Fibroblast of upper back skin (primary cell): ENCODE measurements at places on chromosomes 4 and X.

GRCh38 chrX:108699368-108699767 lies 37.0 kb downstream of the IRS4 start:
- DNase-seq, result peak; percentile 47

DNA sequence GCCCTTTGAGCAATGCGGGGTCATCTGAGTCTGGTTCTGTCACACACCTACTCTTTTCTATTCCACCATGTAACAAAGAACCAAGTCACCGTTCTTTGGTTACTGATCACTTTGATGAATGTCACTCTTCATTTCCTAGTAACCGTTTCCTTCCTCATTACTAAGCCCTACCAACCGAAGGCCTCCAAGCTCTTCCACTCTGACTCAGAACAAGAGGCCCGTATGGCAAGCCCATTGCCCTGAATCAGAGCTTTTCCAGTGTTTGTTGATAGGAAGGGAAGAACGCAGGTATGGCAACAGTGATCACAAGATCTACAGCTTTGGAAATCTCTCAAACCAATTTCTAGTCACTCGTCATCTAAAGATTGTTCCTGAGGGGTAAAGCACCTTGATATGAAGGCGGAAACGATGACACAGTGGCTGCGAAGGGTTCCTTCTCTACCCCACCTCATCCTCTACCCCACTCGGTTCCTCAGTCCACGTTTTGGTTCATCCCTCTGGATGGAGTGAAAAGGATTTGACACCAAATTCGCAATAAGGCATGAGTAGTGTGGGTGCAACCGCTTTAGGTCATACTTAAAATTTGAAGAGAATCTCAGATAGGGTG lies 28.0 kb upstream of the CD40LG start:
- no peak for DNase-seq

DNA sequence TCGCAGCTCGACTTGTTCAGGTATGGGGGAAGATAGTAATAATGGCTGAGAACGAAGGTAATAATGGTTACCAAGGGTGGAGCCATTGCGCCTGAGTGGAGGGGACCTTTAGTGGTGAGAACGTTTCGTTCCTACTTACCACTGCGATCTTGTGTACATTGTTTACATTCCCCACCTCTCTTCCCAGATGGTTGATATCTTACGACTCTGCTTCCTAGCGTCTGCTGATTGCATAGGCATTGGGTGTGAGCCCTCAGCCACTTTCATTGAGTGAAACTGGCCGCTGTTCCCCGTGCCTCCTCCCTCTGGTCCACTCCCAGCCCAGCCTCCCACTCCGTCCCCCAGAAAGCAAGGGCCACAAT lies 850 bp downstream of the IGBP1 start:
- no peak for DNase-seq

DNA sequence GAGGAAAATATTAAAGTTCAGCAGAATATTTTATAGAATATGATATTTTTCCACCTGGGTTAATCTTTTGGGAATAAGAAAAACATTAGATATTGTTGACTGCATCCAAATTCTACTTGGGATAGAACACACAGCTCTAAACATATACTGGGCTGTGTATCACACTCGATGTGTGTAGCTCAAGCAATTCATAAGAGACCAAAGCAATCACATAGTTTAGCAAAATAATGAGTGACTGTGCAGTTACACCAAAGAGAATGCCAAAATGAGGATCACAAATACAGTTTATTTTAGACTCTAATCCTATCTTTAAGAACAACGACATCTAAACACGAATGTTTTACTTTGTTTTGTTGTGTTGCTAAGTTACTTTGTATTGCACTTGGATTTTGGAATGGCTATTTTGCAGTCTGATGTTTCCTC lies 101.2 kb downstream of the CBR4 start:
- DNase-seq, result no peak

DNA sequence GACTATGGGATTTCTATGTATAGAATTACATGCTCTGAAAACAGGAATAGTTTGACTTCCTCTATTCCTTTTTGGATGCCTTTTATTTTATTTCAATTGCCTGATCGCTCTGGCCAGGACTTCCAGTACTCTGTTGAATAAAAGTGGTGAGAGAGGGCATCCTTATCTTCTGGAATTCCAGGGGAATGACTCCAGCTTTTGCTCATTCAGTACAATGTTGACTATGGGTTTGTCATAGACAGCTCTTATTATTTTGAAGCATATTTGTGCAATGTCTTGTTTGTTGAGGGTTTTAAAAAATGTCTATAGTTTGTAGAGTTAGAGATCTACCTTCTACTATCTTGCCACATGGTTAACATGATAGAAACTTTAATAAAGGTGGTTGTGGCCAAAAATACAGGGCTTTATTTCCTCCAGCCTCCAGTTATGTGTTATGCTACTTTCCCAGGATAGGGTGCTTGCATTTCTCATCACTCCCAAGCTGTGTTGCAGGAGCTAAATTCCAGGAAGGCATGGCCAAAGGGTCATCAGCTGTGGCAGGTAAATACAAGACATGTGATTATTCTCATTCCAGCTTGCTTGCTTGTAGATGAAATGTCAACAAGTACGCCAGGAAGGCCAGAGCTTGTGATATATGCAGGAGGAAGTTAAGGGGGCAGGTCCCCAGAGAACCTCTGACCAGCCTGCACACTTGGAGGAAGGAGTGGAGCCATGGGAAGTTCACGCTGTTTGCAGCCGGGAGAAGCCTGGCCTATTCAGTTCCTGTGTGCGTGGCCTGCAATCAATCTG lies 142.4 kb upstream of the CPXCR1 start:
- DNase-seq, result no peak

GRCh38 chrX:63961964-63962363 lies 176.9 kb upstream of the ARHGEF9 start:
- no peak for DNase-seq

- peak; percentile 9 for DNase-seq
Measured at GRCh38 chr4:82842593-82842992, 44.0 kb upstream of the SCD5 start.

GRCh38 chr4:111501946-111502345 lies 643.3 kb upstream of the FAM241A start:
- peak; percentile 73 for DNase-seq

GRCh38 chrX:24243188-24243587 lies 70.7 kb downstream of the SUPT20HL2 start:
- DNase-seq, result no peak

DNA sequence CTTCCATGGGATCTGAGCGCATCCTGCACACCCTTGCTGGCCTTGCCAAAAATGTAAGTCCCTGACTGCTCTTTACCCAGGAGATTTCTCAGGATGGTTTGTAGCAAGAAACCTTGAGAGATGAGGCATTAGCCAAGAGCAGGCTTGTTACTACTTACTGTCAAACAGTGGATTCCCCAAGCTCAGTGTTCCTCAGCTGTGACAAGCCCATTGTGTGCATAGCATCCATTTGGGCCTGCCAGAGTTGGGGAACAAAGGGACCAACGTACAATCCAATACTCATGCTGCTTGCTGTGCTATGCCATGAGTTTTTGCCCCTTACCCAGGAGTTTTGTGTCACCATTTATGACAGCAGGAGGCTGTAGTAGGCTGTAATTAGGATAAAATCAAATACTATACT lies 267.6 kb downstream of the TENM3 start:
- no peak for DNase-seq

DNA sequence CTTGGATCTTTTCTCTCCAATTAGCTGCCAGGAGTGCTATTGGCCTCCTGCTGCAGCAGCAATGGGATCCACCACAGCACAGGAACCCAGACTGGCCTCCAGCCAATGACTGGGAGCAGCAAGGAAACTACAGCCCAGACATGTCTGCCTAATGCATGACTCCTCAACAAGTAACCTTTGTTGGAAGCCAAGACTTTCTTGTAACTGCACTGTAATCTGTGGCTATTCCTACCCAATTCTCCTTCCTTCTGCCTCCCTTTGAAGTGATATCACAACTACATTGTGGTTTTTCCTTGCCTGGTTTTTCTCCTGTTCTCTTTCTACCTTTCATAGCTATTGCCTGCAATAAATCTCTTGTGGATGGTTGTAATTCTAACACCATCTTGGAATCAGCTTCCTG lies 39.8 kb downstream of the SNCA start:
- DNase-seq, result peak; percentile 81

DNA sequence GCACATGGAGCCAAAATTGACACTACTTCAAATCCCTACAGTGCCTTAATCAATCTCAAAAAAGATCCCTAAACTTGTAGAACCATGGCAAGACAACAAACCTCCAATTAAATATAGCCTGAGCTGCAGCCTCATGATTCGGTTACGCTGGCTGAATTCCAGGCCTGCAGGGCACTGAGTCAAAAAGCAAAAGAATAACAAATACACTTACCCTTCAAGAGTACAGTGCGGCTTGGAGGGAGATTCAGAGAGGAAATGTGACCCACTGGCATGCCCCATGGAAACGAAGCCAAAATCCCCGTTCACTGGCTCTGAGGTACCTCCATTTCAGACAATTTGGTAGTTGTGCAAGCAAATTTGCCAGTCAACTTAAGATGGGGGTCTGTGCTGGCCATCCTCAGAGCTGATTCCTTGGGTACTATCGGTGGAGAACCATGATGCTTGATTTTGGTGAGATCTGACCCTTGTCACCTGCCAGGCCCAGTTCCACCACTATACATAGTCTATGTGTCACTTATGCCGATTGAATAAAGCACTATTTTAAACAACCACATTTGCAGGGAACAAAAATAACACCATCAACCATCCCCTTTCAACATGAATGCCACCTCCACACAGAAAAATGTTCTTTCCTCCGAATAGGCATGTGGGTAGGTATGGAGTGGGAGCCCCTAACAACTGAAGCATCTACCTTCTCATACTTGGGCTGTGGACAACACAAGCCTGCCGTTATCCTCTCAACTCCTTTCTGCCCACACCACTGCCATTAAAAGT lies 2.1 kb downstream of the C4orf54 start:
- no peak for DNase-seq

- no peak for DNase-seq
Measured at GRCh38 chr4:99633772-99634171, 23.9 kb downstream of the C4orf54 start.

GRCh38 chr4:19580095-19580494 lies 671.6 kb upstream of the SLIT2 start:
- peak; percentile 64 for DNase-seq

GRCh38 chr4:107600983-107601382 lies 119.1 kb downstream of the PAPSS1 start:
- DNase-seq, result peak; percentile 63

- peak; percentile 81 for DNase-seq
Measured at GRCh38 chr4:27366104-27366823, 505.6 kb downstream of the STIM2 start.

GRCh38 chr4:34972189-34972588 lies 1272.1 kb downstream of the ARAP2 start:
- DNase-seq, result no peak

GRCh38 chrX:149643496-149643895 lies 11.9 kb upstream of the TMEM185A start:
- no peak for DNase-seq

DNA sequence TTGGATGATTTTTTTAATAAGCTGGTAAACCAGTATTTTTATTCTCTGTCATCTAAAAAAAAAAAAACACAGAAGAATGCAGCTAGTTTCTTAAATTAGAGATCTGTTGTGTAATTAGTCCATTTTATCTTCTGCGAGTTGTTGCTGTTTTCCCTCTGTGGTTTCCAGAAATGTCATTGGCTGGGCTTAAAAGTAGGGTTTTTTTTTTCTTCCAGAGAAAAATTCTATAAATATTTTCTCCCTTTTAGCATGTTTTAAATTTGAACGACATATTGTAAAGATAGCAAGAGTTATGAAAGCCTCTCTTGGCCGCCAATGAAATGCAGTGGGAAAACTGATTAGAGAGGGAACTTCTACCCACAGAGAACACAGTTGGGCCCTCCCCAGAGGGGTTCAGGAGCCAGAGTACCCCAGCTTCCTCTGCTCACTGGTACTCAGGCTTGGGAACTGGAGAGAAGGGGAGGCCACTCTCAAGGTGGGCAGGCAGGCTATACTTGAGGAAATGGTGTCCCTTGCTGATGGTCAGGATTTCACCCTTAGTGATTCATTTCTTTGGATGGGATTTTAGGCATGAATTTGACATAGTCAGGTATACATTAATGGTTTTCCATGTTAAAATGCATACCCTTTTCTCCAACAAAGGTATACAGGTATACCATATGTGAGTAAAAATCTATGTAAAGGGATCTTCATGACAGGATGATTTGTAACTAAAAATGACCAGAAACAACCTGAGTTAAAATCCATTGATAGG lies 166.1 kb downstream of the BCOR start:
- DNase-seq, result no peak

DNA sequence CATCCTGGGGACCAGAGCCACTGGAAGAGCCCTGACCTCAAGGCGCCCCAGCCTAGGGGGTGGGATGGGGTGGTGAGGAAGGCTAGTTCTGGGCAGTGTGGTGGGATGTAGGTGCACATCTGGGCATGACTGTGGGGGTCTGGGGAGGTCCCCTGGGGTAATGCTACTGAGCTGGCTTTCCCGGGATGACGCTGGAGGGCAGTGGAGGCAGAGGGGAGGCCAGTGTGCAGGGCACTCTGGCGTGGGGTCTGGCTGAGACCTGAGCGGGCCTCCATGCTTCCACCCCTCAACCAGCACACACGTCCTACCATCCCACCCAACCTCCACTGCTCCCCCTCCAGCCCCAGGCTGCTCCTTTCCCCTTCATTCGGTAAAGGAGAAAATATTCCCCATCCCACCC lies 4.8 kb upstream of the SH3BP2 start:
- DNase-seq, result no peak

GRCh38 chrX:30568136-30568535 lies 9.4 kb downstream of the TASL start:
- DNase-seq, result peak; percentile 58

GRCh38 chr4:86388252-86388651 lies 28.4 kb upstream of the MAPK10 start:
- DNase-seq, result no peak

GRCh38 chr4:2436301-2436700 lies 17.5 kb downstream of the CFAP99 start:
- DNase-seq, result peak; percentile 11

- DNase-seq, result no peak
Measured at GRCh38 chrX:104137496-104137895, 19.3 kb downstream of the SLC25A53 start.

- DNase-seq, result no peak
Measured at GRCh38 chr4:151553874-151554273, 144.9 kb downstream of the FHIP1A start.

DNA sequence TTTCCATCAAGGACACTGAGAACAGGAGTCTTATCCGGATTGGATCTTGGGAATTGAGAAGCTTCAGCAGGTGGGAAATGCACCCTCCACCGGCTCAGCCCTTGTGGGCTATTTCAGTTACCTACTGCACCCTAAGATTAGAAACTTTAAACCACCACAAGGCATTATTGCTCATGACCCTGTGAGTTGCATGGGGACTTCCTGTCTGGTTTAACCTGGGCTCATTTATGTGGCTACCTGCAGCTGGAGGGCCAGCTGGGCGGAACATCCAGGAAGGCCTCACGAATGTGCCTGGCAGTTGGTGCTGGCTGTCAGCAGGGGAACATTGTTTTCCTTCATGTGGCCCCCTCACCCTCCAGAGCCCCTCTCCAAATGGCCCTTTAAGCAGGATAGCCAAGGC lies 164.1 kb downstream of the DEFB131A start:
- no peak for DNase-seq

GRCh38 chrX:151030845-151031244 lies 47.7 kb downstream of the HMGB3 start:
- DNase-seq, result no peak

- DNase-seq, result no peak
Measured at GRCh38 chr4:74377714-74378113, 12.8 kb downstream of the EREG start.
